ENCODE measurements at places on chromosomes 4 and X. TPM values are rescaled to one million over a fixed set of nuclear protein-coding genes. Genes with fewer than 3 reads are reported as not detected.

FAAH2 gene
- 6.1 TPM for total RNA-seq

GRCh38 chrX:121245763-121246162 is 198.4 kb downstream of the GLUD2 start:
- DNase-seq = no peak

- no peak for DNase-seq
Observed at GRCh38 chrX:154724993-154725756, 25.7 kb downstream of the GAB3 start.

DNA sequence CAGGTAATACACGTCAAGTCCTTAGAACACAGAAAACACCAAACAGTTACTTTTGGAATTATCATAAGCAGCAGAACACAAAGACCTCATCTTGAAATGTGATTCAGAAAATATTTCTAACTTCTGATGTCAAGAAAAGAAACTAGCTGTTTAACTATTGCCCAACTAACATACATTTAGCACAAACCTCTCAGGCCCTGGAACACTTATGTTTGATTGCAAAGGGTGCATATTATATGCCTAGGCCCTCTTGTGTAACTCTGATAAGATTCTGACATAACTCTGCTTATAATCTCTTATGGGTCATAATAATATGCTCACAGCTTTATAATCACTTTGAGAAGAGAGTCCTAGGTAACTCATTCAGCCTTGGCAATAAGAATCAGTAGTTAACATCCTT is 62.6 kb downstream of the TBC1D9 start:
- no peak for DNase-seq

DNA sequence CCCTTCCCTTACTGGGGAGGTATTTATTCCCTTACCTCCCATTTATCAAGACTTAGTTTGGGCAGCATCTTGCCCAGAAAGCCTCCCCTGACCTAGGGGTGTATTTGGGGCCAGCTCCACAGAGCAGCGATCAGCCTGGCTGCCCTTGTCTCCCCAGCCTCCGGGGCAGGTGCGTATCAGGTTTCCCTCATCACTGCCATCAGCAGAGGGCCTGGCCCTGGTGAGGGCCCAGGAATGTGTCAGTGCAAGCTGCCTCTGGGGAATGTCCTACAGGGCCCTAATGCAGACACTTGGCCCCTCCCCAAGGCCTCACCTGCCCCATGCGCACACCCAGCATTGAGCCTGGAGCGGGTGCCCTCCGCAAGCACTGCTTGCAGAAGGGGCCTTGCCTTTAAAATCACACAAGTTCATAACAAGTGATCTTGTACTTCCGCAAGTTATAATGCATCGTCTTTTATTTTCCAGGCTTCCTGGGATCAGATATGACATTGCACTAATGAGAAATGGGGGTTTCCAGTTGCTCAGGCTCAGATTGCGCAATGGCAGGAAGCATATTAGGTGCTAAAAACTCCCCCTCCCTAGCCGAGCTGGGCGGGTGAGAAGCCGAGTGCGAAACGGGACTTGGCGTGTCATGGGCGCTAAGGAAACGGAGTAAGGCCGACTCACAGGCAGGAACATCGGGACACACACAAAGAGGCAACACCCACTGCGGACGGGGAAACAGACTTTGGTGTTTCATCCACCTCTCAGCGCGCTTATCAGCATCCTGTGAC is 25.4 kb upstream of the AFAP1 start:
- no peak for DNase-seq

DNA sequence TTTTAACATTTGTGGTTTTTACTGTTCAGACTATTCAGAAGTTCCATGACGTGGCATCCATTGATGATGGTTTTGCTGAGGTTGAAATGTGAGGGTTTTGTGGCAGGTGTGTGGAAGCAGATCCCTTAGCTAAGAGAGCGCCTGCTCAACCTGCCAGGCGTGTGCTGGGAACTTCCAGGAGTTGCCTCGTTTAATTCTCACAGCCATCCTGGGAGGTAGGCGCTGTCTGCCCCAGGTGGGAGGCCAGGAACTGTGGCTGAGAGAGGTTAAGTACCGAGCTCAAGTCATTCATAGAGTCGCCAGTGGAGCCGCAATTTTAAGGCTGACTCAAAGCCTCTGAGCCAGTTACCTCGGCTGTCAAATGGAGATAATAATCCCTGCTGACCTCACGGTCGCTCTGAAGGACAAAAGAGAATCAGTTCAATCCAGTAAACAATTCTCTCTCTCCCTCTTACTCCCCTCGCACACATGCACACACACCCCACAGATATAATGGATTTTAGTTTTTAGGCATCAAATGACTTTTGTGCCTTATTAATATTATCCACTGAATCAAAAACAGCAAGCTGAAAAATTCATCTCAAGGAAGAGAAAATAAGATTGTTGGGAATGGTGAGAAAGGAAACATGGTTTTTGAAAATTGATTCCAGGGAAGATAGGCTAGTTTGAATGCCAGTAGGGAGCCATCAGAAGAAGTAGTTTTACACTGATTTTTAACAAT is 171.3 kb downstream of the PTTG2 start:
- DNase-seq = no peak

TACR3 gene
- not detected for total RNA-seq

GRCh38 chr4:172489861-172490260 is 676.7 kb downstream of the GALNTL6 start:
- DNase-seq = no peak
